ENCODE measurements at places on chromosomes 2 and 18. TPM values are rescaled to one million over a fixed set of nuclear protein-coding genes. Genes with fewer than 3 reads are reported as not detected.

DNA sequence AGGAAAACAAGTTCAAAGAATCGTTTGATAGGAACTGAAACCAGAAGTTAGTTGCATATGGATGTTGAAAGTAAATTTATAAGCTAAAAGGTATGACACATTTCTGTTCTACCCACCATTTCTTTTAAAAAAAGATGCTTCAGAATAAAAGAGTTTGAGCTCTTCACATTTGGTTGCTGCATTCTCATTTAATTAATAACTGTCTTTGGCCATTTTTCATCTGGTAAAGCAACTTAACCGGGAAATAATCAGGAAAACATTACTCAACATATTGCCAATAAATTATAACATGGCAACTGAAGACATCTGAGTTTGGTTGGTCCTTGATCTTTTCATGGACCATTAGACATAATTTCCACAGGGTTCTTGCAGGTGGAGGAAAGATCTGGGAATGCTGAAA, 180.2 kb upstream of the TWIST2 start:
- no peak for DNase-seq

- DNase-seq, result no peak
Measured at GRCh38 chr2:236449167-236449761, 120.4 kb upstream of the ACKR3 start.

- no peak for DNase-seq
Measured at GRCh38 chr2:184338771-184339170, 259.6 kb upstream of the ZNF804A start.

DNA sequence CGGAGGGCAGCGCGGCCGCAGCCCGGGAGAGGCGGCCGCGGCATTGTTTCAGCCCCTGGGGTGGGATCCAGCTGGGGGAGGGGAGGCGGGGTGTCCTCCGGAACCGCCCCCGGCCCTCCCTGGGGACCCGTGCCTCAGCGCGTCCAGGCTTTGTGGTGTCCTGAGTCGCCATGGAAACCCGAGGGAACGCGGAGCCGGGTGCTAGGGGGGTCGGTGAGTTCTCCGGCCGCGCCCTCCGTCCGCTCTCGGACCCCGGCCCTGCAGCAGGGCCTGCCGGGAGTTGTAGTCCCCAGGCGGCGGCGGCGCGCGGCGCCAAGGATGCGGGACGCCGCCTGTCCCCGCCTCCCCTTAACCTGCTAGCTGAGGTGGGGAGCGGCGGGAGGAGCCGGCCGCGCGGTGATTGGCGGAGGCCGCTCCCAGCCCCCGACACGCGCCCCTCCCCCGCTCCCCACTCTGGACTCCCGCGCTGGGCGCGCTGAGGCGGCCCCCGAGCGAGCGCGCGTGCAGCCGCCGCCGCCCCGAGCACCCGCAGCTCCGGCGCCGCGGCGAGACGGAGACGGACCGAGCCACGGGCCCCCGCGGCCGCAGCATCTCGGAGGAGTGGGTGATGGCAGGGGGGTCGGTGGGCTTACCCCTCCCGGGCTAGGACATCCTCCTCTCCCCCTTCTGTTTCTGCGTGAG, at the start of gene DPYSL5:
Gene DPYSL5 (plus strand): TSS at position 478 of the 681 bp plus-strand sequence. CDS start 50,368 bp downstream, outside the sequence.
- DNase-seq, result no peak

- DNase-seq, result no peak
Measured at GRCh38 chr2:33229646-33230045, 246.8 kb upstream of the RASGRP3 start.

DNA sequence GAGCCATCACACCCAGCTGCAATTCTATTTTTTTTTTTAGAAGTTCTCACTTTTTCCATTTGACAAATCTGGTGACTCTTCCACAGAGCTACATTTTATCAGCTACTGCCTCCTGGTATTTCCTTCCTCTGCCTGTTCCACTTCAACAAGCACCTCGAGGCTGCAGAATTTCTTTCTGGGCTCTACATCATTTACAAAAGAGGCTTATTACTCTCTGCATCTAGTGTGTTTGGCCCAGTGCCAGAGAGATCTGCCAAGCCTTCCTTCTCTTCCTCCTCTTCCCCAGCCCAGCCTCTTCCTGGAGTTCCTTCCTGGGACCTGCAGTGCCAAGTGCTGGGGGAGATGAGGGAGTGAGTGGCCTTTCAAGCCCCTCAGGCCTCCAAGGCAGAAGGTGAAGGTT, 119.6 kb upstream of the ITGA6 start:
- peak; percentile 62 for DNase-seq

- no peak for DNase-seq
Measured at GRCh38 chr2:19043893-19044292, 314.5 kb downstream of the OSR1 start.

DNA sequence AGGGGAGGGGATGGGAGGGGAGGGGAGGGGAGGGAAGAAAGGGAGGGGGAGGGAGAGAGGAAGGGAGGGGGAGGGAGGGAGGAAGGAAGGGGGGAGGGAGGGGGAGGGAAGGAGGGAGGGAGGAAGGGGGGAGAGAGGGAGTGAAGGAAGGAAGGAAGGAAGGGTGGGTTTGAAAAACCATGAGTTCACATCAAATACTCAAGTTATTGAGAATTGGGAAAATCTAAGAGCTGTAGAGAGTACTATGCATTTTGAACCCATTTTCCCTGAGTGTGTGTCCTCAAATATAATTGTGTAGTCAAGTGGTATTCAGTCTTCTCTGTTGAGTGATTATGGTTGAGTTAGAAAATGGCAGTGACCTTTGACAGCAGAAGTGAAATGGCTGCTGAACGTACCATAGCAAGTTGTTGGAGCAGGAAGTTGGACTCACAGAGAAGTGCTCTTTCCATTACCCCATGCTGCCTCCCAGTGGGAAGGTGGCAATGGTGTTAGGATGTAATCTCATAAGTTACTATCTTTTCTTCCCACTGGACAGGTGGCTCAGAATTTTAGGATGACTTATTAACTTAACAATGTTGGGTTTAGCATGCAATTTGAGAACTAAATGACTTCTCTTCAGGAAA, 214.6 kb downstream of the SETBP1 start:
- DNase-seq, result peak; percentile 85

- no peak for DNase-seq
Measured at GRCh38 chr2:108908713-108909070, 80.3 kb downstream of the EDAR start.

GRCh38 chr18:41262688-41263087, 692.3 kb upstream of the PIK3C3 start:
- no peak for DNase-seq

- no peak for DNase-seq
Measured at GRCh38 chr2:16649353-16650286, 16.0 kb downstream of the CYRIA start.

AKAIN1 gene
- total RNA-seq, result not detected

REG1B gene
- total RNA-seq, result 1.2 TPM

PDE1A gene
- 1.1 TPM for total RNA-seq

RALBP1 gene
- total RNA-seq, result 51.1 TPM

ABCG5 gene
- total RNA-seq, result not detected
